ENCODE measurements at places on chromosomes 2 and 18.

- DNase-seq = no peak
Measured at GRCh38 chr2:192072778-192073177, 122.0 kb downstream of the TMEFF2 start.

- no peak for DNase-seq
Measured at GRCh38 chr2:105361102-105361889, 24.0 kb downstream of the C2orf49 start.

GRCh38 chr2:157428500-157429175 lies 15.3 kb downstream of the CYTIP start:
- no peak for DNase-seq

GRCh38 chr2:180670302-180671003 lies 310.0 kb upstream of the UBE2E3 start:
- DNase-seq = no peak

GRCh38 chr2:189698020-189698887 lies 23.8 kb downstream of the ANKAR start:
- no peak for DNase-seq

- DNase-seq = no peak
Measured at GRCh38 chr18:21602299-21602587, 1.7 kb upstream of the ESCO1 start.

DNA sequence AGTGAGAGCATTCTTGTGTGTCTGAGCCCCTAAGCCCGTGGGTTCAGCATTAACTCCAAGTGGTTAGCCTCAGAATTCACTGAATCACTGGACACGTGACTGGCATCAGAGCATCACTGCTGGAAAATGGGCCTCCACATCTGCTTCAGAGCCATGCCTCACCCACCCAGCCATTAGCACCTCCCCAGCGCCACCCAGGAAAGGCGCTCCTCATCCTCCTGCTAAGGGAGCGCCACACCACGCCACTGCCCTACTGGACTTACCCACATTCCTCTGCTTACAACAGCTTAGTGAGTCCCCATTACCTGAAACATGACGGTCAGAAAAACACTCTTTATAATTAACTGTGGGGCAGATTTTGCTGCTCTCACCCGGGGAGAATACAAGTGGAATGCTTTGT lies 442.6 kb upstream of the MYT1L start:
- DNase-seq = no peak

DNA sequence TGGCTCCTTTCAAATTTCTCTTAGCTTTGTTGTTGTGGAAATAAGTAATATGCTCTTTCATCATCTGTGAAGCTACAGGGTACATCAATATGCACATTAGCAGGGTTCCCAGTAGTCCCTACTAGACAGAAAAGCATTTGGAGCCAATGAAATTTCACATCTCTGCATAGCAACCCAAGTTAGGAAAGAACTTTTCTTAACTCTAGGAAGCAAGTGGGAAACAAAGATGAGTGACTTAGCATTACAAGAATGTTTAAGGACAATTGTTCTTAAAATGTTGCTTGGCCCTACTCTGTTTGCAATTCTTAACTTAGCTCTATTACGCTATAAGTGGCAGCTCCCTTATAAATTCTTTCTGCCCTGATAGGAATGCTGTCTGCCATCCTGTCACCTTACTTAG lies 39.6 kb downstream of the ZEB2 start:
- no peak for DNase-seq

DNA sequence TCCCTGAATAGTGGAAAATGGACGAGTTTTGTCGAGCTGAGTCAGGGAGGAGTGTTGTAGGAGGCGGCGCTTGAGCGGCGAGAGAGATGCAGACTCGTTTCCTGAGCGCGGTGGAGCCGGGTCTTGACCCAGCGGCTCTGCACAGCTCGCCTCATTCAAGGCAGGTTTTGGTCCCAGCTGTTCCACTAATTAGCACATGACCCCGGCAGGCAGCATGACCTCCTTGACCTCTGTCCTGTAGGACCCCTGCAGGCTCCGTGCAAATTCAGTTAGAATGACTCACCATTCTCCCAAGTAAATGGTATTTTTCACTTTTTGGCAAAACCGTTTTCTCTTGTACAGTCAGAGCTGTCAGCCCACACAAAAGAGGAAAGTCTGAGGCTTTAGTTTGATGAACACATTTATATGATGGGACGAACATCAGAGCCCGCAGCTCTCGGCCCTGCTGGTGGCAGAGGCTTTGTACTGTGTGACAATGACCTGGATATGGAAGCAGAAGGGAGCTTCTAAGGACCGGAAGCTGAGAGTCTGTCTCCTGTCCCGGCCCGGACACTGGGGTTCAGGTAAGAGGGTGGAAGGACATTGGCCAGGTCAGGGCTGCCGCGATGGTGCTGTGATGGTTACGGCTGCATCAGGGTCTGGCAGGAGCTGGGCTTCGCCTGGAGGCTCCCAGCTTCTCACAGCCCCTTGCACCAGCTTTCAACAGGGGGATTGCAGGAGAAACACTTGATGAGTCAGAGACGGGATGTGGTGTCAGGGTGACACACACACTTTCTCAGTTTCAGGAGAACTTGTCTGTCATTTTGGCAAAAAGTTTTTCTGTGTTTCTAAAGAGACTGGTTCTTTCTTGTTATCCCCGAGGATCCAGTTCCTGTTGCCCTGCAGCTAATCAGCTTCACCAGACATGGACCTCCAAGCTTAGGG lies 29.9 kb upstream of the ALKAL2 start:
- DNase-seq = no peak

DNA sequence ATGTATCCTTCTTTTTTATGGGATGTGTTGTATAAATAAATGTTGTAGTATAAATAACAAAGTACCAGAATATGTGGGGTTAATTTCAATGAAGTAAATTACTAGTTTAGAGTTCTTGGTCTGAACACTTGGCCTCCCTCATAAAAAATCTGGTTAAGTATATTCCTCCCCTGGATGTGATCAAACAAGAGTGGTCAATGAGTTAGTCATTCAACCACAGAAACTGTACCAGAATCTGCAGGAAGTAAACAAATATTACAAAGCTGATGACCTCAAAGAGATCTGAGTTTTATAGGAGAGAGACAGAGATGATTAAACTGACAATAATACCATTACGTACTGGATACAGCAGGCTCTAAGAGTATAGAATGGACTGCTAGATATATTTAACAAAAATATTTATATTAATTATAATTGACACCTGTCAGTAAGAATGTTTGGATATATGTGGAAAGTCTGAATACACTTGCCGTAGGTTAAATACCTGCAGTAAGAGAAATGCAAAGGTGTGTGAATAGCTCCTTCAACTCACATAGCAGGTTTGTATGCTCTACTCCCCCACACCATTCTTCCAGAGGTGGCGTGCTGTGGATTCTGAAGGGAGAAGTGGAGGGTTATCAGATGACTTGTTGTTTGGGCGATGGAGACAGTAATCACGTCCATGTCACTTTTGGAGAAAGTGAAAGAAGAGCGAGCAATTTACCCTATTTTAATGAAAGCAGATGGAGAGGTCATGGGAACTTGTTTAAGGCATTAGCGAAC lies 108.3 kb upstream of the LRATD1 start:
- no peak for DNase-seq

DNA sequence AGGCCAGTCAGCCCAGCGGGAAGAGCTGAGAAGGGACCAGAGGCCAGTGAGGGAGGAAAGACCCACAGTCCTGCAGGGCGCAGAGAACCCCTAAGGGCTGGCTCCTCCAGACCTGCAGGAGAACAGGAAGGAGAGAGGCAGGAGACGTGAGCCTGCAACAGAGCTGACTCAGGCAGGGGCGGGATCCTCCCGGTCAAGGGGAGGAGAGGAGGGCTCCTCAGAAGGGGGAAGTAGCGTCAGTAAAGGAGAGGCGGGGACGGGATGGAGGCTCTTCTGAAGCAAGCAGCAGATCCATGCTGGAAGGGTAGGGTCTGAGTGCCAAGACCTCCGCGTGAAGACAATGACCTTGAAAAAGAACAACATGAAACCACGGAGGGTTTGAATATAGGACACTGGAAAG lies 50.8 kb downstream of the TRABD2A start:
- DNase-seq = no peak

GRCh38 chr2:6068429-6068828 lies 376.2 kb downstream of the SOX11 start:
- DNase-seq = no peak

DNA sequence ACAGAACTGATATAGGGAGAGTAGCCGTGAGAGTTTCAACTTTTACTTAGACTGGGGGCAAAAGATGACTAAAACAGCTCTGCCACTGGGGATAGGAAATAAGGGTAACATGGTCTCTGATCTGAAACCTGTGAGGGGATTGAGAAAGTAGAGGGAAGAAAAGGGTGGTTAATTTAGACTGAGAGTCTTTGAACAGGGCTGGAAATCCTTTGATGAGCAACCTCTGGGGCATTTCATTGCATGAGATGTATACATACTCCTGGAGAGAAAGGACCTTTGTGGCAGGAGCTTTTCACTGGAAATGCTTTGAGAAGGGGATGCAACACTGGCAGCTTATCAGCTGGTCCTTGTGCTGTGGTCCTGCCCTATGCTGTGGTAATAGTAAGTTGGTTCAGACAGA lies 9.4 kb downstream of the GALNT1 start:
- no peak for DNase-seq

DNA sequence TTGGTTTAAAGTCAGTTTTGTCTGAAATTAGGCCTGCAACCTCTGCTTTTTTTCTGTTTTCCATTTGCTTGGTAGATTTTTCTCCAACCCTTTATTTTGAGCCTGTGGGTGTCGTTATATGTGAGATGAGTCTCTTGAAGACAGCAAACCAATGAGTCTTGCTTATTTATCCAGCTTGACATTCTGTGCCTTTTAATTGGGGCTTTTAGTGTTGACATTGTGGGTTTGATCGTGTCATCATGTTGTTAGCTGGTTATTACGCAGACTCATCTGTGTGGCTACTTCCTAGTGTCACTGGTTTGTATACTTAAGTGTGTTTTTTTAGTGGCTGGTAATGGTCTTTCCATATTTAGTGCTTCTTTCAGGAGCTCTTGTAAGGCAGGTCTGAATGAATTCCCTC lies 18.8 kb downstream of the TMEM87B start:
- DNase-seq = no peak

DNA sequence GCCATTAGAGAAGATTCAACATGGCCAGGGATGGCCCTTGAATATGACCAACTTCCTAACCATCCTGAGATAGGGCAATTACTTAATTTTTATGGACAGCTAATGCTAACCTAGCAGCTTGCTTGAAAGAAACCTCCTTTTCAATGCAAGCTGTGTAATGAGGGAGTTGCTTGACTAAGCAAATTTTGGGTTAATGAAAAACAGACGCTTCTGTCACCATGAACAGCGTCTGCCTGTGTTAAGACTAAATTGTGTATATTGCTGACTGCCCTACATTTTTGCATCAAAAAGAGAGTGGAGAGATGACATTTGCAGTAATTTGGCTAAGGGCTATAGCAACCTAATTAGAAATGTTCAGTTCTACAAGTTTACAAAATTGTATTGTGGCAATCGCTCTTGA lies 319.2 kb upstream of the LRATD1 start:
- no peak for DNase-seq

DNA sequence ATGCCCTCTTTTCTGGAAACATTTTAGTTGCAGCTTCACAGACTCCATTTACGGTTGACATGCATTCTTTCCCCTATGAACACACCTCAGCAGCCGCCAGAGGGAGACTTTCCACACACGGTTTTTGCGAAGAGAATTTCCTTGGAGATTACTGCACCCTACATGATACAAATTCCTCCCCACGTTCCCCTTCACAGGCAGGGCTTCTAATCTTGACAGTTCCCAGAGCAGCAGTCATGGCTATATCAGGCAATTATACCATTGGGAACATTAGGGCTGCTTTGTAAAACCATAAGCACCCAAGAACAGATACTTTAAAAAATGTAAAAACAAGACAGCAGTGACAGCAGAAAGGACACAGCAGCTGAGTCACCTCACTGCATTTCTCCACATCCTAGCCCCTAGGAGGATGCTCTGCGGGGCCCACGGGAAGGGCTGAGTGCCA lies 253.8 kb downstream of the TGIF1 start:
- DNase-seq = peak; percentile 1

GRCh38 chr2:208358758-208359631 lies 47.6 kb upstream of the PTH2R start:
- no peak for DNase-seq

GRCh38 chr2:146927080-146927711 lies 917.6 kb upstream of the ACVR2A start:
- no peak for DNase-seq

DNA sequence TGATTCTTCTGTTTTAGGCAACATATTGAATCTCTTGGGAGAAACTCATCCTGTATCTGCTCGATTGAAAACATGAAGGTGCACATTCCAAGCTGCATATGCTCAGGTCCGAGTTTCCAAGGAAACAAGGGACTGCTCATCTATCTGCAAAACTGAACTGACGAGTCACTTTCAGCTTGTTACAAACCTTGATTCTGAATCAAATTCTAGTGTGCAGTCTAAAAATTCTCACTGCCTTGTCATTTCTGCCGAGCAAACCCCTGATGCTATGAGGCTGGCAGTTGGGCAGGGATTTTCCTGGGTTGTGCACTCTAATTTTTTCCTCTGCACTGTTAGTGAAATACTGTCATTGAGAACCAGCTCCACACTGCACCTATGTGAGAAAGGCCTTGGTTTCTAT lies 101.3 kb upstream of the ETAA1 start:
- DNase-seq = no peak

DNA sequence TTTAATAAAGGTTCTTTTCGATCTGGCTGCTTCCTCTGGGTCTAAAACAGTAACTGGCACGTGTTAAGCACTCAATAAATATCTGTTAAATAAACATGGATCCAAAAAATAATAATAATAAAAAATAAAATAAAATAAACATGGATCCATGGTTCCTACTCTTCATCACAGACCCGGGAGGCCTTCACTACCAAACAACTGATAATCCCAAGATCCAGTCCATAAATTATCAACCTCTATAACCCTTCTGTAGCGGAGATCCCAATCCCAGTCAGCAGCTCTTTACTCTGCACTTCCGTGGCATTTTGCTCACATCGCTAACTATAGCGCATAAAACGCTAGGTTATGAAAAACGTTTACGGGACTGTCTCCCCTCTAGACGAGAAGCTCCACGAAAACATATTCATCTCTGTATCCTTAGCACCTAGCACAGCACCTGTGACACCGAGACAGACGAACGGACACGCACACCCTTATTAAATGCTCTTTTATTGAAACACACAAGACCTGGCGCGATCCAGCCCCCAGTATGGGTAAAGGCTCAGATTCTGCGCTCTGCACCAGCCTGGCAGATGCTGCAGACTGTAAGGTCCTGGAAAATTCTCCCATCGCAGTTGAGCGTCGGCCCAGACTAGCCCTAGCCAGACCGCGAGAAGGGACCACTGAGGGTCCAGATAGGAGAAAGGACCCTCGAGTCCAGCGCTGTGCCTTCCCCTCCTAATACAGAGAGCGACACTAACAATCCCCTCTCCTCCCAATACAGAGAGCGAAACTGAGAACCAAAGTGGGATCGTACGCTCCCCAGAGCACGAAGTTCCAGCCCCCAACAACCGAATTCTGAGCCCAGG lies 770 bp downstream of the NBAS start:
- DNase-seq = no peak

GRCh38 chr2:106288873-106289272 lies 94.8 kb upstream of the UXS1 start:
- DNase-seq = no peak

GRCh38 chr18:55908901-55909366 lies 320.9 kb upstream of the TCF4 start:
- no peak for DNase-seq
